ENCODE measurements at places on chromosomes 5 and 9.

GRCh38 chr5:52956915-52957747 lies 32.0 kb upstream of the ITGA2 start:
- no peak for DNase-seq

GRCh38 chr5:170025853-170026252 lies 45.6 kb upstream of the INSYN2B start:
- no peak for DNase-seq

DNA sequence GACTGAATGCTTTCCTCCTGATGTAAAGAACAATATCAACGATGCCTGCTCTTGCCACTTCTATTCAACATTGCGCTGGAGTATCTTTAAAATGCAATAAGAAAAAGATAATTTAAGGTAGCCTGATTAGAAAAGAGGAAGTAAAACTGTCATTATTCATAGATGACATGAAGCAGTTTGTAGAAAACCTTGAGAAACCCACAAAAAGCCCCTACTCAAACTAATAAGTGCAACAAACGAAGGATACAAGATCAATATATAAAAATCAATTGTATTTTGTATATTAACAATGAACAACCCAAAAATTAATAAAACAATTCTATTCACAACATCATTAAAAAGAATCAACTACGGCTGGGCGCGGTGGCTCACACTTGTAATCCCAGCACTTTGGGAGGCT lies 76.4 kb upstream of the CKMT2 start:
- no peak for DNase-seq

DNA sequence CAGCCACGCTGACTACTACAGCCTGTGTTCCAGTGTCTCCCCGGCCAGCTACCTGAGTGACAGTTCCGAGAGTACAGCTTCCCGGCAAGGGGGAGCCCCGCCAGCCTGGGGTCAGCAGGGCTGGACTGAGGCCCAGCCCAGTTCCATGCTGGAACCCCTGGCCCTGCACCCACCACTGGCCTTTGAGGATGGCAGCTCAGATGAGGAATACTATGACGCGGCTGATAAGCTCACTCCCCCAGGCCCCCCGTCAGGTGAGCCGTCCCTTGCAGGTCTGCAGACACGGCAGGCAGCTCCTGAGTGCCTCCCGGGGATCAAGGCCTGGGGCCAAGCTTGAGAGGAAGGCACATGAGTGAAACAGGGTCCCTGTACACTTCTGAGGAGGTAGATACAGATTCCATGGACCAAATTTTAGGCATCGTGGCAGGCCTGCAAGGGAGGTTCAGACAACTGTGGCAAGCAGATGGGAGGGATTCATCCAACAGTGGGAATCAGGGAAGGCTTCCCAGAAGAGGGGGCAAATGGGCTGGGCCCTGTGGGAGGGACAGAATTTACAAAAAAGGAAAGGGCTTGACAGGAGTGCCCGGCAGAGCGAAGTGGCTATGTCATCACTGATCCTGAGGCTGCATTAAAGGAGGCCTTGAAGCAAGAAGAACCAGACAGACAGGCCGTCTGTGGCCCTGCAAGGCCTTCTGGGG lies 12.8 kb upstream of the TRMT10B start:
- no peak for DNase-seq

- no peak for DNase-seq
These were observed 76.3 kb upstream of the IQGAP2 start for GRCh38 chr5:76326577-76327302.

- DNase-seq, result peak; percentile 42
These were observed 214.1 kb downstream of the SMARCA2 start for GRCh38 chr9:2229109-2229721.

DNA sequence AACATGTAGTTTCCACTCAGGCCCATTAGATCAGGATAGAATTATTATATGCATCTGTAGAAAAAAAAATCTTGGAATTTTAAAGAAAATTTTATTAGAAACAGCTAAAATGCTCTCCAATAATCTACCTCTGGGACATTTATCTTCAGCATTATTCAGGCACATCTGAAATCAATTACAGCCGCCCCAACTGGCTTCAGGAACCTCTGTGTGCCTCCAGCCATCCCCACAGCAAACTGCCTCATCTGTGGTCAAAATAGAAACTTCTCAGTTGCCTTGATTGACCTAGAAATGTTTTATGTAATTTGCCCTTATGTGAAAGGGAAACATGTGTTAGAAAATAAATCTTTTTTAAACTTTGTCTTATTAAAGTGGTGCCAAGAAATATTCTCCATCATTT lies 120.1 kb upstream of the LPAR1 start:
- DNase-seq, result no peak

GRCh38 chr9:10041726-10042229 lies 571.0 kb downstream of the PTPRD start:
- no peak for DNase-seq

GRCh38 chr5:157594257-157594656 lies 18.7 kb upstream of the ADAM19 start:
- no peak for DNase-seq

DNA sequence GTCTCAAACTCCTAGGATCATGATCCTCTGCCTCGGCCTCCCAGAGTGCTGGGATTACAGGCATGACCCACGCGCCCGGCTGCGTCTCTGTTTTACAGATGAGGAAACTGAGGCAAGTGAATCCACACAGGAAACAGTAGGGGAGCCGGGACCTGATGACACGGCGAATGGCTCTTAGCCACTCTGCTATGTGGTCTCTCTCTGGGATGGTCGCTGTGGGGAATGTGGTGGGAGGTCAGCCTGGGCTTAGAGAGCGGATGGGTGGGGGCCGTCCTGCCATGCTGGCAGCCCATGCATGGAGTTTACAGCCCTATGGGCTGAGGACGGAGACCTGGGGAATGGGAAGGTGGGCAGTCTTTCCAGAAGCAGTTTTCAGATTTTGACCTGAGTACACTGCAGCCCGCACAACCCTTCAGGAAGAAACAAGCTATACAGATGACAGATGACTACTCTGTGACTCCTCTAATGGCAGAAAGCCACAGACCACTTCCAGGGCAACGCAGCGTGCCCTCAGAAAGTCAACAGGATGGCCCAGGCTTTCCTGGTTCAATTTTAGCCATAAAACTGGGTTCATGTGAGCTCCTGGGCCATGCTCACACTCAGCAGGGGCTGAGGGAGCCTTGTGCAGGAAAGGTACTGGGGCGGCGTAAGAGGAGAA lies 136.1 kb upstream of the RAPGEF1 start:
- no peak for DNase-seq

- peak; percentile 37 for DNase-seq
These were observed 19.8 kb upstream of the NUDT12 start for GRCh38 chr5:103582364-103582763.

GRCh38 chr9:71136696-71137095 lies 15.3 kb upstream of the TRPM3 start:
- no peak for DNase-seq

- no peak for DNase-seq
These were observed 36.7 kb downstream of the RGMB start for GRCh38 chr5:98810206-98810605.

GRCh38 chr9:134642385-134643181 lies 980 bp downstream of the COL5A1 start:
- no peak for DNase-seq

GRCh38 chr5:132268769-132269551 lies 11.5 kb downstream of the PDLIM4 start:
- no peak for DNase-seq

DNA sequence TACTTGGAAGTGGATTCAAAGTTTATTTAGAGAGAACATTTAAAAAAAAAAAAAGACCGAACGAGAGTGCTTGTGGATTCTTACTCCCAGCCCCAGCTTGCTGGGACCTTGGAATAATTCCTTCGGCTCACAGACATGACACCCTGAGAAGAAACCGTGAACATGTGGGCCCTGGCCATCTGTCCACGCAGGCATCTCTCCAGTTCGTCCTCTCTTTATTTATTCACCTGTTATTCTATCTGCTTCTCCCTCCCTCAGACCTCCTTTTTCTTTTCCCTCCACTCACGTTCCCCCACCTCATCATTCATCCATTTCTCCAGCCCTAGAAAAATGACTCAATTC lies 93.7 kb upstream of the PHYKPL start:
- no peak for DNase-seq

GRCh38 chr9:111356481-111357244 lies 26.6 kb upstream of the OR2K2 start:
- peak; percentile 42 for DNase-seq

DNA sequence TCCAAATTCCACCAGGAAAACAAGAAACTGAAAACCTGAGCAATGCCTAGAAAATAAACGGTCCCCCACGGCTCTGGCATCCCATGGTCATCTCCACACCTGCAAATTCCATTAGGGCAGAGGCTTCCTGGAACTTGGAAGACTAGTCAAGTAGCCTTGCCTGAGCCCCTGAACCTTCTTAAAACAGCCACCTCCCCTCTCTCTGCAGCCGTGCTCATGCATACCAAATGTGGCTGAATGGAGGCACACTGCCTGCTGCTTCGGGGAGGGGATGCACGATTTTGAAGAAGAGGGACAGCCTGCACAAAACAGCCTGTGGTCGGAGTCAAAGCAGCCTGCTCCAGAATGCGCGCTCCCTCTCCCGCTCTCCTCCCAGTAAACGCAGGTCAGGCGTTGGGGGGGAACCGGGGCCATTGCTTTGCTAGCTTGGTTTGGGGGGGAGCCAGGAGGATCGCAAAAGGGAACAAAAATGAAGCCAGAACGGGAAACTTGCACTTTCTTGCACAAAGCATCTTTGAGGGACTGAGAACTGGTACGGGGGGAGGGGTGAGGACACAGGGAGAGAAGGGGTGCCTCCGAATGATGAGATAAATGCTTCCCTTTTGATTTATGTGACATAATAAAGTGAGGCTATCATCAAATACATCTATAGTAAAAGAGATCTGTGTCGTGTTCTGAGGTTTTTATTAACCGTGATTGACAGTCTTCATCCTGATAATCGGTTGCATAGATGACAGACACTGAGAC lies at the start of gene TRPM3:
Gene TRPM3 (minus strand): TSS at position 347 of the 747 bp plus-strand sequence. CDS start 267 bp downstream, at position 80.
- DNase-seq, result no peak

Measured in foreskin melanocyte (primary cell).